ENCODE measurements at places on chromosomes 13 and 19.

- no peak for DNase-seq
Observed at GRCh38 chr13:30340331-30341250, 33.2 kb upstream of the KATNAL1 start.

GRCh38 chr13:111210544-111211469 lies 95.7 kb downstream of the ARHGEF7 start:
- no peak for DNase-seq

DNA sequence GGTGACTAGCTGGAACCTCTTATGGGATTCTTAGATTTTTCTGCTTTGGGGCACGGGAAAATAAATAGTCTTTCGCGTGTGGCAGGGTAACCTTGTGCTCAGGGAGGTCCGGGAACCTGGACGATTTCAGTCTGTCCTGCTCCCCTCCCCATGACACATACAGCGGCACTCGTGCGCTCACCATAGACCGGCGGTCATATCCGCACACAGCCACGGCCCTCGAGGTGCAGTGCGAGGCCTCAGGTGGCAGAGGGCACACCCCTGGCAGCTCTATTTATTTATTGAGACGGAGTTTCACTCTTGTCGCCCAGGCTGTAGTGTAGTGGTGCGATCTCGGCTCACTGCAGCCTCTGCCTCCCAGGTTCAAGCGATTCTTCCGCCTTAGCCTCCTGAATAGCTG lies 3.0 kb downstream of the ONECUT3 start:
- no peak for DNase-seq

- DNase-seq = no peak
Observed at GRCh38 chr13:105982219-105982930, 553.1 kb downstream of the EFNB2 start.

Measured in activated CD4-positive, alpha-beta T cell treated with anti-CD3 and anti-CD28 coated beads, Interleukin-2, Interleukin-4, amounts not matched to agents 100 ng/mL and 50 ng/mL, durations not matched to agents 16 hours and 8 hours (primary cell).